ENCODE measurements at places on chromosomes 4 and X.

GRCh38 chr4:142817442-142817841, 28.7 kb downstream of the INPP4B start:
- H3K4me3 ChIP-seq: peak overlapping the region; percentile 35
- no peaks in the 10 kb centered on the region for H3K27me3 ChIP-seq
- peaks cover 31% of the 10 kb centered on the region for H3K4me1 ChIP-seq
- no peaks in the 10 kb centered on the region for H3K36me3 ChIP-seq
- H3K27ac ChIP-seq: peak overlapping the region; percentile 81

GRCh38 chrX:87621697-87622096, 104.1 kb downstream of the KLHL4 start:
- DNase-seq: no peak
- no peaks in the 10 kb centered on the region for H3K36me3 ChIP-seq
- H3K27me3 ChIP-seq: no peaks in the 10 kb centered on the region
- H3K4me1 ChIP-seq: no peaks in the 10 kb centered on the region

DNA sequence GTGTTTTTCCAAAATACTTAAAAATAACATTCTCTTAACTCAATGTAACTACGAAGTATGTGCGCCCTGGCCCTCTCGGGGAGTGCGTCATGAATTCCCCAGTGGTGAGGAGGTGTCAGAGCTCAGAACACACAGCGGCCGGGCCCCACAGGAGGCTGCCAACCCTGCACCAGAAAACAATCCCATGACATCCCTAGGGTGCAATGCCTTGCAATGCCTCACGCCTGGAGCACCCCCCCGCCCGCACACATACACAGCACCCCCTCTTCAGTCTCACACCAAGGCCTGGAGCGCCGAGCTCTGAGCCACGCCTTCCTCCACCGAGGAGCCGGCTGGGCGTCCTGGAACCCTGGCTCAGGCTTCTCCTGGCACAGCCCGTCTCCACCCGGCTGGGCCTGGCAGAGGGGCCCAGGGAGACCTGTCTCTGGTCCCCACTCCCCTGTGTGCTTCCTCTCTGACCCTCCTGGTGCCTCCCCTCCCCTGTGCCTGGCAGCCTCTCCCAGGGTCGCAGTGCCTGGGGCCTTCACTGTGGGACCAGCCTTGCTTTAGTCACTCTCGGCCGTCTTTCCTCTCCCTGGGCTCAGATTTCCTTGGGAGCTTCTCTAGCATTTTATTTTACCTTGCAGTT, 108.2 kb upstream of the ADRA2C start:
- H3K27ac ChIP-seq: no peak overlapping the region
- H3K4me3 ChIP-seq: no peak overlapping the region
- no peaks in the 10 kb centered on the region for H3K27me3 ChIP-seq
- no peaks in the 10 kb centered on the region for H3K36me3 ChIP-seq
- DNase-seq: no peak
- H3K4me1 ChIP-seq: no peaks in the 10 kb centered on the region

DNA sequence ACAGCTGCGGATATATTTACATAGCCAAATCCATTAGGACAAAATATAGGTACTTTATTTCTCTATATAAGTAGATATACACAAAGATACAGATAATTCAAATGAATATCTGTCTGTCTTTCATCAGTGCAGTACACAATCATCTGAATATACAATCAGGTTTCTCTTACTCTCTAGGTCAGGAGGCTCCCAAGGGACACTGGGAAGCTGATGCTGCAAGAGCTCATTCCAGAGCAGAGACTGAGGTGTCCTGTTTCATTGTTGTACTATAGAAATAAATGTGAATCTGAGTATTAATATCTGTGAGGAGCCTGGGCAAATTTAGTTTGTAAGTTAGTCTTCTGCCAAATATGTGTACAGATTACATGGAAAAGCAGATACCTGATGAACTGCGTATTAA, 4.2 kb downstream of the TLL1 start:
- H3K27ac ChIP-seq: no peak overlapping the region
- DNase-seq: no peak
- H3K4me3 ChIP-seq: no peak overlapping the region
- no peaks in the 10 kb centered on the region for H3K4me1 ChIP-seq
- H3K36me3 ChIP-seq: peaks cover 12% of the 10 kb centered on the region

- no peak for DNase-seq
- H3K36me3 ChIP-seq: no peaks in the 10 kb centered on the region
- no peak overlapping the region for H3K27ac ChIP-seq
- H3K4me1 ChIP-seq: peaks cover 9% of the 10 kb centered on the region
- peak overlapping the region; percentile 48 for H3K4me3 ChIP-seq
These were observed 365.5 kb downstream of the CXXC4 start for GRCh38 chr4:104129243-104129642.

GRCh38 chrX:94366616-94367015, 692.6 kb downstream of the FAM133A start:
- no peak for DNase-seq
- no peak overlapping the region for H3K27ac ChIP-seq
- no peaks in the 10 kb centered on the region for H3K27me3 ChIP-seq
- no peaks in the 10 kb centered on the region for H3K36me3 ChIP-seq

Measured in Calu3 (cell line).